ENCODE measurements at places on chromosomes 12 and 14.

- DNase-seq = no peak
Observed at GRCh38 chr14:92387578-92387977, 64.6 kb downstream of the SLC24A4 start.

GRCh38 chr14:93938751-93939303, 11.7 kb downstream of the FAM181A start:
- DNase-seq = no peak

DNA sequence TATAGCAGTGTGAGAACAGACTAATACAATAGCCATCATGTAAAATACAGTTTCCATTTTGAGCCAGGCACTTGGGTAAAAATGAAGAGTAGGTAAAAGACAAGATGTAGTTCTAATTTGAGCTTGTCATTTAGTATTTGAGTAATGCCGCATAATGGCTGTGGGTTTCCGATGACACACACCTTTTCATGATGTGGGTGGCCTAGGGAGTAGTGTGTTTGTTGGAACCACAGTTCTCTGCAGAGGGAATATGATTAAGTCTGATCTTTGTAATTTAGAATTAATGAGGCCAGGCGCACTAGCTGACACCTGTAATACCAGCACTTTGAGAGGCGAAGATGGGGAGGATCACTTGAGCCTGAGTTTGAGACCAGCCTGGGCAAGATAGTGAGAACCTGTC, 61.8 kb downstream of the RCOR1 start:
- no peak for DNase-seq

DNA sequence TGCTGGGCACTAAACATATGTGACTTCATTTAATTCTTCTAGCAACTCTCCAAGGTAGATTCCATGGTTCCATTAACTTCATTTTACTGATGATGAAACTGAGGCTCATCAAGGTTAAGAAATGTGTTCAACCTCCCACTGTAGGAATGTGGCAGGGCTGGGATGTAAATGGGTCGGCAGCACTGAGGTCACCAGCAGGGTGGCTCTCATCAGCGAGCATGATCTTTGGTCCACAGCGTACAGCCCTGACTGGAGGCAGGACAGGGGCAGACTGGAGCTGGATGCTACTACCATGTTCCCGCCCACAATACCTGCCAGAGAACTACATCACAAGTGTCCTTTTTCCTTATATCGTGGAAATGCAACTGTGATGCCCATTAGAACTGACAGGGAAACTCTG, 4.6 kb downstream of the APPL2 start:
- DNase-seq = no peak

DNA sequence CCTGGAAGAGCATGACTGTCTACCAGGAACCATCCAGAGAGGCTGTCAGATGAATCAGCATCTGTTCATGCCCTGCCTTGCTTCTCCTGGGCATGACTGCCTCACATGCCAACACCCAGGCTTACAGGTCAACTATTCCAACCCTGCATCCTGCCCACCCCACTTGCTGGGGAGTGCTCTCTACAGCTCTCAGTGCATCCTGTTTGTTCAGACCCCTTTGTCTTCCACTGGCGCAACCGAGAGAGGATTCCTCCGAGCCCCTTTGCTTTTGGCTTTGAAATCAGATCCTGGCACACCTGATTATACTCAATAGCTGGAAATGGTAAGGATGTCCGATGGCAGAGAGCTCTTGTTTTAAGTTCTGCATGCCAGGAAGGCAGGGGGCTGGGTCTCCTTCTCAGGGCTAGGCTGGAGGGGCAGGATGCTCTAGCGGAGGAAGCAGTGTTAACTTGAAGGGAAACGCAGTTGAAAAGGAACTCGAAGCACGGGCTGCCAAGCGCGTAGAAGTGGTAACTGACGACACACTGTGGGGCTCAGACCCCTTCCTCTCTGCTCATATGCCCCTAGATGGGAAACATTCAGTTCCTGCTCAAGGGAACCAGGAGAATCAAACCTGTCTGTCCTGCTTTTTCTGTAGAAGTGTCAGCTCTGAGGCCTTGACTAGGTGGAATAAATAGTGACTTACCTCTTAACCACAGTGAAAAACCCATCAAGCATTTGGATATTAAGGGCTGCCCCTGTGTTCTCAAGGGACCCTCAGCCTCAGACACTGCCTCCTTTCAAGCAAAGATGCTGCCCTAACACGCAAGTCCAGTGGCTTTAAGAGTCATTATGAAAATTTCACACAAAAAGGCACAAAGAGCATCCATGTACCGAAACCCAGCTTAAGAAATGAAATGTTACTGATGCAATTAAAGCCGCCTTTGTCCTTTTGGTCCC, 297.5 kb downstream of the ZFP36L1 start:
- no peak for DNase-seq

- DNase-seq = no peak
Observed at GRCh38 chr12:111819191-111820158, 22.6 kb upstream of the MAPKAPK5 start.

DNA sequence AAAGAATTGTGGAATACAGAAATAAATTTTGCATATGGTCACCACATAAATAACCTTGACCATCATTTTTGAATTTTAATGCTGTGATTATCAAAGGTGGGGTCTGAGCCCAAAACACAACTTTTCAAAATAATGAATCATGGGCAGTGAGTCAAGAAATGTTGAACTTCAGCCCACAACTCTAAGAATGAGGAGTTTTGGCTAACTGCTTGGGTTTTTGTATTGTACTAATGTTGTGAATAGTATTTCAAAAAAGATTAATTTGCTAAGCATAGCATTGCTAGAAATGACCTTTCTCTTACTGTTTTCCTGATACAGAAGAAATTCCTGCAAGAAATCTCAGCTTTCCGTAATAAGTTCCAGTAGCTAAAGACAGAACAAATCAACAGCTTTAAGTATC, 24.4 kb upstream of the YARS2 start:
- no peak for DNase-seq

- no peak for DNase-seq
Observed at GRCh38 chr12:30898846-30899245, 27.7 kb upstream of the TSPAN11 start.

DNA sequence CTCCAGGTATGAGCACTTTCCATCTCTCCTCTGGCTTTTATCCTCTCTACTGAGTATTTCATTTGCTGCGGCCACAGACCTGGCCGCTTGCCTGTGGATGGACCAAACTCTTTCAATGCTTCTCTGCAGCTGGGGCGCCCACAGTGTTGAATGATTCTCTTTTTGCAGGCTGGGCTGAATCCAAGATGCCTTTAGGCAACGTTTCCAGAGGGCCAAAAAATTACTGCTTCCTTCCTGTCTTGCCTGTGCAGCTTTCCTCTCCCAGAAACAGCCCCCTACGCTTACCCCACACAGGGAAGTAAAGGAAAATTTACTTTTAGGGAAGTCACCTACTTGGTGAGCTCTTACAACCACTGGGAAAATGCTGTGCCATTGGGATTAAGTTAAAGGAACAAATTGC, 55.6 kb upstream of the JDP2 start:
- DNase-seq = no peak

GRCh38 chr12:23626791-23627190, 322.7 kb downstream of the SOX5 start:
- DNase-seq = no peak

- DNase-seq = no peak
Observed at GRCh38 chr12:60072911-60073310, 477.1 kb downstream of the SLC16A7 start.

DNA sequence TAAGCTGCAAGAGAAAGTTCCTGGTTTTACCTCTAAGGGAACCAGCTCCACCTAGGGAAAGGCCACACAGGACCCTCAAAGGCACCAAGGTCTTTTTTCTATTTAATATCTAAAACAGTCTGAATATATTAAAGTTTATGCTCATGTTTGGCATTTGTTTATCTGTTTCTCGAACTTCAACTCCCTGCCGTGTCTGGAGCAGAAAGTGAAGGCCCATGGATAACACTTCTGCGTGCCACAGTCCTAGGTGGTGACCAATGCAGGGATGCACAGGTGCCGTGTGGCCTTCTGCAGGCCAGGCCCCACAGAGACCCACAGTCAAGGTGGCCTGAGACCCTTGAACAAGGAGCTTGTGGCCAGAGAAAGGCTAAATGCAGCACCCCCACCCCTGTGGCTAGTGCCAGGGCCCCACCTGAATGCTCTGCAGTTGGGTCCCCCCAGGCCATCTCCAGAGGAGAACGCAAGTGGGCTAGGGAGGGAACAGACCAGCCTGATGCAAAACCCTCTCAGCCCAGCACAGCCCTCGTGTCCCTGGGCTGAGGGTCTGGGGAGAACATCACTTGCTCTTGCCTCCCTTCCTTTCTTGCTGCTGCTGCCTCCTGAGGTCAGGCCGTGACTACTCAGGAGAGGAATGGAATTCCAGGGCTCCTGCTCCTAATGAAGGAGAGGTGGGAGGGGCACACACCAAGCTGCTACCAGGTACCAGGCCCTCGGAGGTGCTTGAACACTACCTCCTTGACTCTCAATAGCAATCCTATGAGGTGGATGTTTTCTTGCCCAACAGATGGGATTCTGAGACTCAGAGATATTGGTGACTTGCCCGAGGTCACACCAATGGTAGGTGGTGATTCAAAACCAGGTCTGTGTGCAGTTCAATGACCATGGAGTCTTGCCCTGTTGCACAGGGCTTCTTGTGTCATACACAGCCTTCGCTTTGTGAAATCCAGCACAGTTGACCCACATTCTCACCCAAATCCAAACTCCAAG, 45.4 kb downstream of the PSMA6 start:
- DNase-seq = no peak

- no peak for DNase-seq
Observed at GRCh38 chr12:1593174-1594005, 991 bp downstream of the FBXL14 start.

DNA sequence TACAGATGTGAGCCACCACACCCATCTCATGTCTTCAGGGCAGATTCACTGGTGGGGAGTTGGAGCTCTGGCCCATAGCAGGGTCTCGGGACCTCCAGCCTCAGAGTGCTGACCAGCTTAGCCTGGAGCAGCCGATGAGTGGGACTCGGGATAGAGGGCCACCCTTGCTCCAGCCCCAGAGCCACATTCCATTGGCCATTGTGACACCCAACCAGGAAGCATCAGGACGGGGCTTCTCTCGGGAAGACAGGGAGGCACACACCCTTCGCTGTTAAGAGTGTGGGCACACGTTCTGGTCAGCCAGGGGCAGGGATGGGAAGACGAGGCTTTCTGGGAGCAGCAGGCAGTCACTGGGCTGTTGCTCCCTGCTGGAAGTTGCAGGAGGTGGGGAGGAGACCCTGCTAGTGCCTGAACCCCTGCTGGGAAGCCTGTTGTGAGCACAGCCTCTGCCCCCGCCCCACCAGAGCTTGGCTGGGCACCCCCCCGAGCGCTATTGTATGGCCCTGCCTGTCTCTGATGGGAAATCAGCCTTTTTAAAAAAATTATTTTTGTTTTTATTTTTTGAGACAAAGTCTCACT, 1.6 kb downstream of the ADGRD1 start:
- DNase-seq = no peak

GRCh38 chr14:103606963-103607668, 21.9 kb upstream of the KLC1 start:
- DNase-seq = peak; percentile 45

DNA sequence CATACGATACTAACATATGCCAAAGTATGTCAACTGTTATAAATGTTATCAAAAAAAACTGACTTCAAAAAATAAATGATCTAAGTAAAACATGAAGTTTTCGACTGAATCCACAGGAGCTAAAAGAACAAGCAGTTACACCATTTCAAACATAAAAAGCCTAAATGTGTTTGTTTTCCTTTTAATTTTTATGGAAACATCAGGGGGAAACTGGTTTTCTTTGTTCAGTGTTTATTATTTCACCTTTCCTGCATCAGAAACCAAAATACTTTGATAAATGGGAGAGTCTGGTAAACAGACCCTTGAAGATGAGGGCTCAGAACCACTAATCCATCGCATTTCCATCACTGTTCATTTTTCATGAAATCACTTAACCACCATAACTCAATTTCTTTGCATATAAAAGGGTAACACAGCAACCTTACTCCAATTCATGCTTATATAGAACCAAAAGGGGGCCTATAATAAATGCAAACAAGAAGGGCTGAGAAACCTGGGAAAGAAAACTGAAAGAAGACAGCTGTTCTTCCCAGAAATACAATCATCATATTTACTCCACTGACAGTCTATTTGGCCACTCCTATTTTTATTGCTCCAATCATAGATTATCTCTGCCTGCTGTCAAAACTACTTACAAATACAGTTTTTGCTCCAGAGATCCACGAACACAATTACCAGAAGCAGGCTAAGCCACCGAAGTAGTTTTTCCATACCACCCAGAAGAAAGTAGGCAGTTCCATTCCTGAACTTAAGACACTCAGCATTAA, 17.0 kb downstream of the FGD6 start:
- no peak for DNase-seq

- DNase-seq = no peak
Observed at GRCh38 chr12:72261885-72262284, 10.3 kb upstream of the TRHDE start.

GRCh38 chr14:33134975-33135374, 196.3 kb downstream of the NPAS3 start:
- no peak for DNase-seq

GRCh38 chr14:68762953-68763764, 29.7 kb downstream of the ZFP36L1 start:
- no peak for DNase-seq

GRCh38 chr12:97109441-97109840, 202.4 kb downstream of the NEDD1 start:
- no peak for DNase-seq
